IPS-NIHi11 (cell line): ENCODE measurements at places on chromosomes 5 and 9.

GRCh38 chr5:98397081-98397480 lies 376.4 kb upstream of the RGMB start:
- no peak for DNase-seq

GRCh38 chr9:37939575-37940095 lies 35.7 kb upstream of the SLC25A51 start:
- no peak for DNase-seq

GRCh38 chr5:126428421-126428820 lies 5.2 kb downstream of the GRAMD2B start:
- no peak for DNase-seq

- DNase-seq, result no peak
Measured at GRCh38 chr5:76038212-76038611, 45.0 kb upstream of the SV2C start.

DNA sequence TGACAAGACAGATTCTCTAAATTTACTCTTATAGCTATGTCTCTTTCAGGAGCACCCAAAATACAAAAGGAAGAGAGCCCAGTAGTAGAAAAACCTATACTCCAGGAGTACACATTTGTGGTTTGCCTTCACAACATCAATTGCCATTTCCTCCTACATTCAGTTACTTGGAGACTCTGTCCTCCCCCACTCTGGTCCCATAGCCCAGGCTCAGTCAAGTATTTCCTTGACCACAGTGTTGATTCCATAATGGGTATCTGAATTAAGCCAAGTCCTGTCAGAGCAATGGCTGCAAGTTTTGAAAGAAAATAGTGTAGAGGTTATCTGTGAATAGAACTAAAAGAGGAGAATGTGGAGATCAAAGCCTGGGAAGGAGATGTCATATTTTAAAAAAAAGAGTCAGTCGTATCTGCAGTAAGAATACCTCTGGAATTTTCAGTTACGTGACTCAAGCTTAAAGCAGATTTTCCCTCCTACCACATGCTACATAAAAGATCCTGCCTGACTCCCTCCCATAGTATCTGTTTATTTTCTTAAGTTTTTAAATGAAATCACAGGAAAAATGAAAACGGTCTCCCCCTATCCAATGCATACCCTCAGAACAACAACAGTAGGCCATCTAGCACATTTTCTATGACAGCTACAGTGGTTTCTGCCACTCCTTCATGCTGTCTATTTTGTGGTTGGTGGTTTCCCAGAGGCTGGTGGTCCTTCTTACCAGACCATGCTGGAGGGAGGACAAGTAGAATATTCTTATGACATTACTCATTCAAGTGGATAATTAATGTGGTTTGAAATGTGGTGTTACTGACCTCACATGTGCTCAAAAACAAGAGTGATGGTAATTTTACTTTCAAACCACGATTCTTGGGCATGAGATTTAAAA lies 249.7 kb upstream of the TMEM161B start:
- DNase-seq, result no peak

DNA sequence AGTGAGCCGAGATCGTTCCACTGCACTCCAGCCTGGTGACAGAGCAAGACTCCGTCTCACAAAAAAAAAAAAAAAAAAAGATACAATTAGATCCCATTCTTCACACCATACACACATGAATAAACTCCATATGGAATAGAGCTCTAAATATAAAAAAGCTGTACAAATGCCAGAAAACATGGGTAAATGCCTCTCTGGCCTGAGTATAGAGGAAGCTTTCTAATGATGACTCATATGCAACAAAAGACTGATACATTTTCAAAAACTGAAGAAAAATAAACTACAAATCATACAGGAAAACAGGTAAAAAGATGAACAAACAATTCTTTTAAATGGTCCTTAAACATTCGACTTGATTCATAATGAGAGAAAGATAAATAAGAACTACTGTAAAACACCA lies 8.6 kb downstream of the ZFP62 start:
- no peak for DNase-seq

GRCh38 chr9:121122246-121123032 lies 47.7 kb downstream of the CNTRL start:
- DNase-seq, result no peak

DNA sequence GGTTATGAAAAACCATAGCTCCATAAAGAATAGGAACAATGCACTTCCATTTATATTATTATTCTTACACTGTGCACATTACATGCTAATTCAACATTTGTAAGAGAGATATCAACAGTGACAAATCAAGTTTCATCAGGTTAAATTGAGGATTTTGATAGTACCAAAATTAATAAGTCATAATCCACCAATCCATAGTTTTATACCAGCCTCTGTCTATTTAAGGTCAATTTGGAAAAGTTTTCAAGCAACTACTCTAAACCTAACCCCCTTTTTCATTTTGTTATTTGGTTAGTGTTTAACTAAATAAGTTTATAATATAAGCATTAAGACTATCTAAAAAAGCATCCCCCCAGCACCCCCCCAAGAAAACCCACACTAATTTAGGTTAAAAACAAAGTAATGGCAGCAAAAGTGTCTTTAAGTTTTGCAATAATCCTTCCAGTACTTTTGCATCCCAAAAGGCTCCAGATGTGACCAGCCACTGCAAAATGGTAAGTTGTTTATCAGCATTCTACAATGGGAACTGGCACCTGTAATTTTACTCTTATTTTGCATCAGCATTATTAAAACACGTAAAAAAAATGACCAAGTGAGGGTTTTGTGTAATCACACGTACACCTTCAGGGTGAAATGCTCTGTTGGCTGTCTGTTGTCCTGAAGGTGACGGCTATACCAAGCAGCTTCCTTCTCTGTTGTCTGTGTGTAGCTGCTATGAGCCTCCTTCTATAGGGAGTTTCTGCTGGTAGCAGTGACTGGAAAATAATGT lies 36.8 kb upstream of the SSBP2 start:
- peak; percentile 46 for DNase-seq

- DNase-seq, result no peak
Measured at GRCh38 chr5:154648706-154649105, 106.5 kb upstream of the LARP1 start.

DNA sequence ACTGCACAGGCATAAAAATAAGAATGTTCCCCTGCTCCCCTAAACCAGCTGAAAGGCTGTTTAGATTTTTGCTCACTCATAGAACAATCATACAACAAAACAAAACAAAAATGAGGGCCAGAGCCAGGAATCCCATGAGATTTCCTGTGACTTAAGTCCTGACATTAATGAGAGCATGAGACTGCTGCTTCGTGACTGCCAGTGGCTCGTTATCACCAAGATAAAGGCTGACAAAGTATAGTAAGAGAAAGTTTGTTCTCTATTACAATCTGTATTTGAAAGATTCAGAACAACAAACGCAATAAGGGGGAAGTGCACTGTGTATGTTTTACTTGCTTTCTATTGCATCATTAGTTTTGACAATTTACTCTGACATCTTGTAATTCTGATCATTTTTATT lies 837.1 kb upstream of the C9orf72 start:
- no peak for DNase-seq

- no peak for DNase-seq
Measured at GRCh38 chr5:108953940-108954339, 206.2 kb downstream of the FER start.

- no peak for DNase-seq
Measured at GRCh38 chr9:115596021-115596745, 478.2 kb upstream of the TNC start.

GRCh38 chr9:136665704-136666371 lies 3.1 kb downstream of the EGFL7 start:
- DNase-seq, result peak; percentile 93

DNA sequence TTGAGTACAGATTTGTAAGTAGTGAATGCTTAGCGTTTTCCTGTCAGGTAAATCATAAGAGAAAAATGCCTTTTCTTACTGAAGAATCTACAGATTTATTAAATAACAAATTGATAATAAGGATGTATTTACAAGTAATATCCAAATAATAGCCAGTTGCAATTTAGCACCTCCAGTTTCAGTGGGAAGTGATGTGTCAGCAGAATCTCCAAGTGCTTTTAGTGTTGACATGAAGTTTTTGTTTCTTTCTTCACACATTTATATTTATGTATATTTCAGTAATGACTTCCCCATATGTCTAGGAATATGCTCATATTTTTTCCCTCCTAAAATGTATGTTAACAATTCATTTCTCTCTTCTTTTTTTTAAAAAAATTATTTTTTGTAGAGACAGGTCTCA lies 229.9 kb upstream of the GRIN3A start:
- DNase-seq, result no peak

GRCh38 chr5:54525261-54525660 lies 7.7 kb downstream of the SNX18 start:
- DNase-seq, result no peak

- no peak for DNase-seq
Measured at GRCh38 chr9:3434594-3434993, 91.2 kb downstream of the RFX3 start.

DNA sequence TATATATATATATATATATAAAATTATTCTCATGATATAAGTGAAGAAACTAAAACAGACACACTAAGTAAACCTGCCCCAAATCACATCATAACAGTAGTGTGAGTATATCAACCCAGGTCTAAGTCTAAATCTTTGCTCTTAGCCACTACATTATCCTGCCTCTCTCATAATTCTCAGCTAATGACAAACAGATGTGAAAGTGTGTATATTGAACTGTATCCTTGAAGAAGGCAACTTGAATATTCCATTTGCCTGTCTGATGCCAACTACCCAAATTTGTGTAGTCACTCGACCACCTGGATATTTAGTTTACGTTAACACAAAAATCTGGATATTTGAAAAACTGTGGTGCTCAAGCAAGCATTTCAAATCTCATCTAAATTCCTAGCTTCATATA lies 97.4 kb downstream of the PPP2R2B start:
- DNase-seq, result no peak

- no peak for DNase-seq
Measured at GRCh38 chr5:72447751-72448150, 59.5 kb downstream of the ZNF366 start.

GRCh38 chr9:34566322-34566721 lies 23.2 kb downstream of the CNTFR start:
- DNase-seq, result no peak

DNA sequence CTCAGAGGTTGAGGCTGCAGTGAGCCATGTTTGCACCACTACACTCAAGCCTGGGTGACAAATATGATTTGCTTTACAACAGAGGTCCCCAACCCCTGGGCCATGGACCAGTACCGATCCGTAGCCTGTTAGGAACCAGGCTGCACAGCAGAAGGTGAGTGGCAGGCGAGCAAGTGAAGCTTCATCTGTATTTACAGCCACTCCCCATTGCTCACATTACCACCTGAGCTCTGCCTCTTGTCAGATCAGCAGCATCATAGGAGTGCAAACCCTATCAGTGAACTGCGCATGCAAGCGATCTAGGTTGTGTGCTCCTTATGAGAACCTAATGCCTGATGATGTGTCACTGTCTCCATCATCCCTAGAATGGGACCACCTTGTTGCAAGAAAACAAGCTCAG lies 42.5 kb downstream of the SAXO1 start:
- DNase-seq, result no peak

GRCh38 chr9:37215830-37216229 lies 95.5 kb downstream of the ZCCHC7 start:
- no peak for DNase-seq

DNA sequence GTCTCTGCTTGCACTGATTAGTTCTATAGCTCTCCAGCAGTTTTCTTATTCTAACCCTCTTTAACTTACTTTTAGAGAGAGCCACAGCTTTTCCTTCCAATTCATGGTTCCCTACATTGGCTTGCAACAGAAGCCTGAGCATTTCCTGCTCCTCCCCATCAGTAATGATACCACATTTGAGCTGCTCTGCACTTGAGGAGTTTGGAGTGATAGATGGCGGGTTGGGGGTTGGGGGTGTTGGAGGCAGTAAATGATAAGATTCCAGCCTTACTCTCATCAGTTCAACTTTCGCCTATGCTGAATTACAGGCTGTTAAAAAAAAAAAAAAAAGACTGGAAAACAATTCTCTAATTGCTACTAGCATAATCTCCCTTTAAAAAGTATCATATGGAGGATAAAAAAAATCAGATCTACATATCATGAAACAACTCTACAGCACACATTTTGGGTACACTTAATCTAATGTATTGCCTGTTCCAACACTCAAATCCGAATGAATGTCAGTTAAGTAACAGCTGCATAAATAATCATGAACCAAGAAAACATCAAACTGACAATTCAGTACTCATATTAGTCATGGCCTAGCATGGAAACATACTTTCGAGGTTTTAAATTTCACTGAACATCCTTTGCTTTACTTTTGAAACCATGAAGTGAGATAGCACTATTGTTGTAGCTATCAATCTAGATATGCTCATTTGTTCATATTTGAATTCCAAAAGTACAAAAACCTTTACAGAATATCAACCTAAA lies 224.7 kb downstream of the NFIB start:
- DNase-seq, result no peak
